ENCODE measurements at places on chromosomes 2 and 18. TPM values are rescaled to one million over a fixed set of nuclear protein-coding genes. Genes with fewer than 3 reads are reported as not detected.

COLEC11 gene
- total RNA-seq = not detected

RAB27B gene
- 7.0 TPM for total RNA-seq

CD8B2 gene
- total RNA-seq = not detected

LIMS3 gene
- total RNA-seq = 3.1 TPM

LRRTM1 gene
- not detected for total RNA-seq

HOXD1 gene
- 0.39 TPM for total RNA-seq

CHRNA1 gene
- 7.5 TPM for total RNA-seq

MPPE1 gene
- total RNA-seq = 13.8 TPM

COL3A1 gene
- 33.6 TPM for total RNA-seq

LINC00305 gene
- total RNA-seq = not detected

STPG4 gene
- total RNA-seq = not detected

PRKAG3 gene
- total RNA-seq = not detected

ME2 gene
- total RNA-seq = 30.4 TPM

FASTKD2 gene
- total RNA-seq = 48.5 TPM

FBLN7 gene
- total RNA-seq = 10.4 TPM

AUP1 gene
- total RNA-seq = 144 TPM

POTEC gene
- not detected for total RNA-seq

GPR35 gene
- 0.12 TPM for total RNA-seq

MATN3 gene
- total RNA-seq = 5.3 TPM

TUBB8B gene
- not detected for total RNA-seq

MTHFD2 gene
- total RNA-seq = 92.6 TPM

AFF3 gene
- total RNA-seq = 3.6 TPM

ABCG5 gene
- total RNA-seq = not detected

EEF1B2 gene
- 438 TPM for total RNA-seq

APOB gene
- not detected for total RNA-seq

DNAH7 gene
- 1.3 TPM for total RNA-seq

RGPD3 gene
- total RNA-seq = 0.20 TPM
